CD4-positive, CD25-positive, alpha-beta regulatory T cell (primary cell): ENCODE measurements at places on chromosomes 12 and 14. TPM values are rescaled to one million over a fixed set of nuclear protein-coding genes. Genes with fewer than 3 reads are reported as not detected.

The KCNK13 gene
- 0.20 TPM for total RNA-seq

The FAIM2 gene
- total RNA-seq, result 0.10 TPM

The CAPZA3 gene
- total RNA-seq, result not detected

The TPH2 gene
- total RNA-seq, result not detected

The SLCO1B1 gene
- not detected for total RNA-seq

The KERA gene
- not detected for total RNA-seq

The LHX5 gene
- total RNA-seq, result not detected

The REM2 gene
- 11.1 TPM for total RNA-seq

The WNT1 gene
- total RNA-seq, result 0.62 TPM

The YEATS4 gene
- 32.6 TPM for total RNA-seq

The KRT79 gene
- not detected for total RNA-seq

The TGFB3 gene
- total RNA-seq, result 7.4 TPM

The RIPK3 gene
- 41.2 TPM for total RNA-seq

The P2RX2 gene
- not detected for total RNA-seq

The OR6C2 gene
- not detected for total RNA-seq

The ANAPC7 gene
- 38.4 TPM for total RNA-seq
